Activated gamma-delta T cell treated with anti-CD3 and anti-CD28 coated beads, Interleukin-2, amount 50 U/mL, for 16 hours (primary cell): ENCODE measurements at places on chromosomes 4 and X.

GRCh38 chr4:70603856-70604255 is 11.8 kb downstream of the AMBN start:
- no peak for DNase-seq

- DNase-seq: no peak
Observed at GRCh38 chr4:13830449-13830848, 202.9 kb upstream of the BOD1L1 start.

DNA sequence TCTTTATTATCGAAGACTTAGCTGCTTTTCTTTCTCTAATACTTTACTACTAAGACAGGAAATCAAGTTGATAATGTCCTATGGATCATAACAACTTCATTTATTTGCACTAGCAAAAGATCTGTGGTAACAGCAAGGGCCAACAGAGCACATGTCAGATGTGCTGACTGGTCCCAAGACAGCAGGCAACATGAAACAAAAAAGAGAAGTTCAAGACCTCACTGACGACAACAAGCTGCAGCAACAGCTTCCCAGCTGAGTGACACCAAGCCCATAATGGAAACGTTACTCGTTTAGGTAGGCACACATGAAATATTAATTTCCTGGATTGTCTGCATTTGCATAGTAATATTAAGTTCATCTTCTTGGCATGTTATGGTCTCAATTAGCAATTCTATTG is 126.9 kb downstream of the UNC5C start:
- DNase-seq: no peak

GRCh38 chr4:15340902-15341732 is 86.7 kb upstream of the C1QTNF7 start:
- no peak for DNase-seq

- no peak for DNase-seq
Observed at GRCh38 chr4:88511236-88511635, 12.3 kb downstream of the PYURF start.

DNA sequence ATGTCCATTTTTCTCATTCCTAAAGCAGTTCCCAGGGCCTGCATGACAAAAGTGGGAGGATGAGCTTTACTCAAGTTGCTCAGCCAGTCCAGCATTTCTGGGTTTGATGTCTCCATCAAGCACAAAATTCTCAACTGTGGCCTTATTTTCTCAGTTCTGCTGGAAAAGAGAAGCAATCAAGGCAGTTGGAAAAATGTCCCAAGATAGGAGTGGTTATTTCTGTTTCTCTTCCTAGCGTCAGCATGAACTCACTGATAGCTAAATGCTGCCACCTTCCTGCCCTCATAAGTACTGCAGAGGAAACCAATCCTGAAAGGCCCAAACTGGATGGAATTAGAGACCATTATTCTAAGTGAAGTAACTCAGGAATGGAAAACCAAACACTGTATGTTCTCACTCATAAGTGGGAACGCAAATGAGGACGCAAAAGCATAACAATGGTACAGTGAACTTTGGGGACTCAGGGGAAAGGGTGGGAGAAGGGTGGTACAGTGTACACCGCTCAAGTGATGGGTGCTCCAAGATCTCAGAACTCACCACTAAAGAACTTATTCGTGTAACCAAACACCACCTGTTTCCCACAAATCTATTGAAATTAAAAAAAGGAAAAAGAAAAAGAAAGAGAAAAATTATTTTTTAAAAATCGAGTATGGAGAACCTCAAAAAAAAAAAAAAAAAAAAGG is 29.6 kb downstream of the ADH7 start:
- DNase-seq: peak; percentile 28

- DNase-seq: no peak
Observed at GRCh38 chr4:61251129-61251528, 51.0 kb downstream of the ADGRL3 start.

DNA sequence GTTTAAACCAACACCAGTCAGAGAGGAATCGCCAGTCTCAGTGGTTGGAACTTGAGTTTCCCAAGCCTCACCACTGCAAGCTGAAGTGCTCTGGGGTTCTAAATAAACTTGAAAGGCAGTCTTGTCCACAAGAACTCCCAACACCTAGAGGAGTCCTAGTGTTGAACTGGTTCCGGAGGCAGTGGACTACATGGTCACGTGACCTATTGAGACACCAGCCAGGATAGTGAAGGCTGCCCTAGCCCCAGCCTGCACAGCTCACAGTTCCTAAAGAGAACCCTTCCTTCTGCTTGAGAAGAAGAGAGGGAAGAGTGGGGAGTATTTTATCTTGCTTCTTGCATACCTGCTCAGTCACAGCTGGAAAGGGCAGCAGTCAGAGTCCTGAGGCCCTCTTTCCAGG is 1012.7 kb upstream of the ADGRL3 start:
- no peak for DNase-seq

DNA sequence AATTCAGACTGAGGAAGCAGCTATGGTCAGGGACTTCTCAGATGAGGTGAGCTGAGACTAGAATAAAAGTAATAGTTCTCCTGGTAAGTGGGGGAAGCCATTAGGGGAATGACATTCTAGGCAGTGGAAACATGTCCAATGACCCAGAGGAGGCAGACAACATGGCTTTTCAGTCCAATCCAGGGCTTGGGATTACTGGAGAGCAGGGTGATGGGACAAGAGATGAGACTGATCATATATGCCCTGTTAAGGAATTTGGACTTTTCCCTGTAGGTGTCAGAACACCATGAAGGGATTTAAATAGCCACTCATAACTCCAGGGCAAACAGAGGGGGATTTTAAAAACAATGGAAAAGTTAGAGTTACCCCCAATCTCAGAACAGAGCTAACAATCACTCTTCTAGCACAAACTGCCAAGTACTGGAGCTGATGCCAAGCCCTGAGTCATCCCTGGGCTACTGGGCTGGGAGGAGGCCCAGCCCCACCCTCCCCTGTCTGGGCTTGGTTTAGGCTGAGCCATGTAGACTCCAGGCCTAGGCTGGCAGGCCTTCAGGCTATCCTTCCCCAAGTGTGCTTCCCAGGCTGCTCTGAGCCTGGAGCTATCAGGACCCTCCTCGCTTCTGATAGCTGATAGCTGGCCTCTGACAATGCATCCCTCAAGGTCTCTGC is 22.7 kb upstream of the MSN start:
- DNase-seq: no peak

DNA sequence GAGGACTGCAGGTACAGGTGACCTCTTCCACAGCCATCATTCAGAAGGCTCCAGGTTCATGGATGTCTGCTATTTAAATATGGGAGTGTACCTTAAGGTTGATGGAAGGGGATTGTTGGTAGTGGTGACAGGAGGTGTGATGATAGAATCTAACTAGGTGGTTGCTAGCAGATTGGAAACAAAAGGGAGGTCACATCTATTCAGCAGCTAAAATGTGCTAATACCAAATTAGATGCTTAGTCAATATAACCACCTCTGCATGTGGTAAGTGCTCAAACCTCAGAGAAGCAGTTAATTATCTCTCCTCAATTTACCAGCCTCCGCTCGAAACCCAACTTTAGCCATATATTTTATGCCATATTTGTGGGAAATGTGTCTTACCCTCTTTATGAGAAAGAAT is 98.7 kb upstream of the CCSER1 start:
- DNase-seq: no peak
